ENCODE measurements at places on chromosomes 1 and 21.

DNA sequence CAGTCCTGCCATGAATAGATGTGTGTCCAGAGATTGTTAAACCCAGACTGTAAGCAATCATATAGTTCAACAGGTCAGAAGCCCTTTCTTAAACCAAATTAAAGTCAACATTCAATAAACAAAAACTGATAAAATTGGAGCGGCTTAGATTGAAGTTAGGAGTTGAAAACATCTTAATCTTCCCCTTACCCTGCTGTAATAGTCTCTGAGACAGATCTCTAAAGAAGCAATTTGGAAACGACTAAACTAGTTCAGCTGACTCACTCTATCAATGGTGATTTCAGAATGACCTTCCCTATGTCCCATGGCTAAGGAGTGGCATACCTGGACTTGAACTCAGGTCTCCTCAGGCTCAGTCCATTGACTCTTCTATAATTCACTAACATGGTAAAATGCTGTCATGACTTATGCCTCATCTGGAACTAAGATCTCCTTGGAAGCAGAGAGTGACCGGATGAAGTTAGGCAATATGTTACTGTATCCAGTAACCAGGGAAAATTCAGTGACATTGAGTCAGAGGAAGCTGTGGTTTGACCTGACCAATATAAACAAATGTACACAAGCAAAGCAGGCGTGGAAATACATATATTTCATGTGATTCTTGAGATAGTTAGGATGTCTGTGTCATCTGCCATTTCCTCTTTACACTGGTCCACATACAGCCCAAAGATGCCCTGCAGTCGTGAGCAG, 30.1 kb downstream of the SGIP1 start:
- no peak for DNase-seq

- DNase-seq, result no peak
Measured at GRCh38 chr1:162590101-162590500, 28.6 kb downstream of the UAP1 start.

GRCh38 chr1:221241592-221241991, 362.3 kb downstream of the HLX start:
- no peak for DNase-seq

DNA sequence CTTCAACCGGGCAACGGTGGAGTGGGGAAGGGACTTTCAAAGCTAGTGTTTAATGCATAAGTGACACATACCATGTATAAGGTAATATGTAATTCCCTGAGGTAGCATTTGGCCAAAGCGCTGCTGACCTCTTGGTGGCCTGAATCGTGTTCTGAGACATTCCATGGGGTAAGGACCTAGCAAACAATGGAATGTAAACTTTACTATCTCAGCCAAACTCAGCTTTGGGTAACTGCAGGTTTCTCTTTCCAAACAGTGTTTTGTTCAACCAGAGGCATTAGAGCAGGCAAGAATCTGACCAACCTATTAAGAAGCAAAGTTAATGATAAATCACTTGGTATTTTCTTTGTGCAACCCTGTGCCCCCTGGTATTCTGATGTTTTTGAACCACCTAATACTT, 22.0 kb downstream of the TGFB2 start:
- DNase-seq, result no peak

DNA sequence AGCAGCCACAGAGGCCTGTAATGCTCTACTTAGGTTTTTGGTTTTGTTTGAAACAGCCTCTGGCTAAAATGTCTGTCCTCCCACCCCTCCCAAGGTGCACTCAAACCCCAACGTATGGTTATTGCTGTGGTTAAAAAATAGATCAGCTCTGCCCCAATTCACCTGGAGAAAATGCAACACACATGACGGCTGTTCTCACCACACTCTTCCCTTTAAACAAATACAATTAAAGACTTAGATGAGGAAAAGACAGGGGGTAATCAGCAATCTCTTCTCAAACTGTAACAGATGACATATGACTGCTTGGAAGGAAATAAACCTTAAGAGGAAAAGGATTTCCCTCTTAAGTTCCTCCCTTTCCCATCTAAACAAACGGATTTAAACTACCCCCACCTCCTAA, 6.2 kb upstream of the MTMR11 start:
- DNase-seq, result no peak

DNA sequence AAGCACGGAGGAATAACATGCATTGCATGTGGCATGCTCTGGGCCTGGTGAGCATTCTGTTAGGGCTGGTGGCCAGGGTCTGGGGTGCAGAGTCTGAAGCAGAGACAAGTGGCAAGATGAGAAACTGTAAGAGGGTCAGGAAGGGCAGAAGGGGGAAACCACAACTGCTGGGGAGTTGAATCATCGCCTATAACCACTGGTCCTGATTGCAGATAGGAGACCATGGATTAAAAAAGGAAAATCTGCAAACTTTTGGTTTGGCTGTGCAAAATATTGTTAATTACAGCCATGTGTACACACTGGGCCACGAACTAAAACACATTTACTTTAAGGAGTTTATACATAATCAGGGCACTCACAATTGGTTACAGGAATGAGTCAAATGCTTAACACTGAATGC, 76.6 kb downstream of the TGFBR3 start:
- DNase-seq, result peak; percentile 30

DNA sequence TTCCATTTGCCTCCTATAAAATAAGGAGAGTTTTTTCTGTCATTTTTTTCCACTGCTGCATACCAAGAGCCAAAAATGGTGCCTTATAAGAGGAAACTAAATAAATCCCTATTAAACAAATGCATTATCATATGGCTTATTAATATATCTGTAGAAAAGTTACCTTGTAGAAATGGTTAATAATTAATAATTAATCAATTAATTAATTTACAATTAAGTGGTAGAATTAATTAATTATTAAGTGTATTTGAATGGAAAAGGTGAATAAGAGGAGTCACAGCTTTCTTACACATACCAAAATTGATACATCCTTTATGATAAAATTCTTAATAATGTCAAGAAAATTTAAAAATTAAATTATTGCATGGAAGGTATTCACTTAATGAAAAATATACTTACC, 35.6 kb upstream of the RGS18 start:
- DNase-seq, result no peak
